ENCODE measurements at places on chromosomes 3 and 15.

DNA sequence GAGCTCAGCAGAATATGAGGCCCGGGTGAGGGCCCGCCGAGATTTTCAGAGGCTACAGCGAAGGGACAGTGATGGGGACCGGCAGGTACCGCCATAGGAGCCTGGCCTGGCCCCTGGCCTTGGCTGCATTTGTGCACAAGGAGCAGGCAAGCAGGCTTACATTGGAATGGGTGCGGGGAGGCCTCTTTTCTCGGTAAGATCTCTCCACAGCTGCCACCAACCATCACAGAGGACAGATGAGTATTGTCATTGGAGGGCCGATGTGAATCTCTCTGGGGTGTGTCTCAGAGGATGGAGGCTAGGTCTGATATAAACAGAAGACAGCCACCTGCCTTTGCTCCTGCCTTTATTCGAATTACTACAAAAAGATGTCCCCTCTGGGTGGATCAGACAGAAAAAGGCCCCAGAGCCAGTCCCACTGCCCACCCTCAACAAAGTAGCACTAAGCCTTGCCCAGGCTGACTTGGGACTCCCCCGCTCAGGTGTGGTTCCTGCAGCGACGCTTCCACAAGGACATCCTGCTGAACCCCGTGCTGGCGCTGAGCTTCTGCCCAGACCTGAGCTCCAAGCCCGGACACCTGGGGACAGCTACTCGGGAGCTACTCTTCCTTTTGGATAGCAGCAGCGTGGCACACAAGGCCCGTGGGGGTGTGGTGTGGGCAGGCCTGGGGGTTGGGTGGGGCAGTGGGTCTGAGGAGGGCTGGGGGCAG, 5.4 kb downstream of the VWA5B2 start:
- DNase-seq = no peak

GRCh38 chr15:87967951-87968350, 288.6 kb downstream of the NTRK3 start:
- no peak for DNase-seq

- DNase-seq = no peak
Measured at GRCh38 chr3:70889162-70890019, 577.0 kb upstream of the MDFIC2 start.

DNA sequence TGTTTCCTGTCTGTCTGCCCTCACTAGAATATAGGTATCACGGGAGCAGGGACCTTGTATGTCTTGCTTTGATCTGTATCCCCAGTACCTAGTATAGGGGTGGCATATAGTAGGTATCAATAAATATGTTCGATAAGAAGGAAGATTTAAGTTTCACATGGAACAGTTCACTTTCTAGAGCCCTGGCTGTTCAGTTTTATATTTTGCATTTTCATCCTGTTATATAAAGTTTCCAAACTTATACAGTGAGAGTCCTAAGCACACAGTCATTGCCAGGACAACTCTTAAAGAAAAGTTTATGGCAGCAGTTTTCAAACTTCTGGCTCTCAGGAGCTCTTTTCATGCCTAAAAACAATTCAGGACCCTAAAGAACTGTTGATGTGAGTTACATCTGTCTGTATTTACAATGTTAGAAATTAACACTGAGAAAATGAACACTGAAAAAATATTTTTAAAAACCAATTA, 13.4 kb downstream of the ITPR1 start:
- no peak for DNase-seq

DNA sequence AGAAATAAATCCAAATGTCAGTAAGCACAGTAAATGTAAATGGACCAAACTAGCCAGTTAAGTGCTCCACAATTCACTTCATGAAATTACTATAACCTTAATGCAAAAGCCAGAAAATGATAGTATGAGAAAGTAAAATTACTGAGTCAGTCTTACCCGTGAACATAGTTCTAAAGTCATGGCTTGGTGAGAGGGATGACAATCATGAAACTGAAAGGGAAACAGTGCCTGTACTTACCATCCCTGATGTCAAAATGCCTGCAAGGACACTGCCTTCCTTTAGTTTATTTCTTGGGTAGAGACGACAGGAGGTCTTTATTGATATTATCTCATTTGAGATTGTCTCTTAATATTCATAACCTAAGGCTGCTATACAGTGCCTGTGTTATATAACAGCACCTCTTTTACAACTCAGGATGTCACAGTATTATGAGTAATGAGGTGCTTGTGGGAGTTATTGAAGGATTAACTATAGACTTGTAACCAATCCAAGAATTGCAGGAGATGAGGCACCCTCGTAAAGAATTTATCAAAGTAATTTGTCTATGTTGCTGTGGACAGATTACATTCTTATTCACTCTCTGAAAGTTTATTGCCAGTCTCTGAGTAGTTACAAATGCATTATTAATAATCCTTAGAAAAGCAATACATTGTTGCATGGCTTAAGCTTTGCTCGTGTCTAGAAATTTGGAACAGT, 142.9 kb upstream of the BFSP2 start:
- DNase-seq = no peak

DNA sequence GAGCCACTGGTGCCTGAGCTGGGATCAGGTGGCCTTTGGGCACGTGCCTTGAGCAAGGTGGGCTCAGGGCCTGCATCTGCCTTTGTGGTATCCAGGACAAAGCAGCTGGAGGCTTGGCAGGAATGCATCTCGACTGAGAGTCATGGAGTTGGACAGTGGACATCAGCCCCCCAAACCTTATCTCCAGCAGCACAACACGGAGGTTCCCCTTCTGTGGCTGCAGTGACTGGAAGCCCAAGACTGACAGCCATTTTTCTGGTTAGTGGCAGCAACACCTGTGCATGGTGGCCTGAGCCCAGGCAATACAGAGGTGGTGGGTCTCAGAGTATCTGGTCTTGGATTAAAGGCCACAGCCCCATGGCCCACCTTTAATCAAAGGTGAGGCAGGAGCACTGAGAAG, 27.8 kb upstream of the TSEN2 start:
- no peak for DNase-seq

- no peak for DNase-seq
Measured at GRCh38 chr15:80585544-80586018, 109.5 kb upstream of the ABHD17C start.

GRCh38 chr3:122066331-122067213, 11.4 kb downstream of the CD86 start:
- no peak for DNase-seq

DNA sequence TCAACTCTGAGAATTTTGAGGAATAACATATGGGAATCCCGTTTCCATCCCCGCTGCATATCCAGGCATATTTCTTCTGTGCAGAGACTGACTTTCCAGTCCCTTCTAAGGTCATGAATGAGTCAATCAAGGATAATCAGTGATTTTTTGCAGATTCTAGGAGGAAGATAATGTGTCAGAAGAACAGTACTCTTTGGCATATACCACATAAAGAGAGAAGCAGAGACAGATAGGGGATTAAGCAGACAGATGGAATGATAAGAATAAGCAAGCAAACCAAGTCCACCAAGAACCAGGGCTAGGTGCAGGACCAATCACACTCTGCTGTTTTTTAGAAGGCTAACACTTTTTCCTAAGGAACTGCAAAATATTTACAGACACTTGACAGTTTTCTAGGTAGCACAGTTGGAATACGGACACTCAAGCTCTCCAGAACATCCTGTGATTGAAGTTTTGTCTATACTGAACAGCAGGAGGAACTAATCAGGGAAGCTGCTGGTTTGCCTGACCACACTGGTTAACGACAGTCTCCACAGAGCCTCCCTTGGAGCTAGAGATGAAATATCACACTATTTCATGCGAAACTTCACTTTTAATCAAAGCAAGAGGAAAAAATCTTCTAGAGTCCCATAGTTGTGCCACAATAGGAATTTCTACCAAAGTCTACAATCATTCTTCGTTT, 450.0 kb upstream of the KCNMB2 start:
- no peak for DNase-seq

DNA sequence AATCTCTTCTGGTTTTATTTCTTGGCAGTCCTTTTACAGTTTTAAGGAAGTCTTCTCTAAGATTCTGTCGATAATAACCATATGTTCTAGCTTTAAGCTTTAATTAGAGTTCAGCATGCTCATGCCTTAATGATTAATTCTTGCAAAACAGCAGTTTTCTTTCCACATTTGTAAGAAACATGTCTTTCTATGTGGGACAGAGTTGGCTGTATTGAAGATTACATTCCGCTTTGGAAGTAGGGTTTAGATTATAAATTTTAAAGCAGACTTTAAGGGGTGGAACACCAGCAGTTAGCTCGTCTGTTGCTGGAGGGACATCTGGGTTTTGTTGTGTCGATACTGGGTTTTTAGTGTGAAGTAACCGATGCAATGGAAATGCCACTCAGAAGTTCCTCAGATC, 35.3 kb downstream of the SQOR start:
- no peak for DNase-seq

DNA sequence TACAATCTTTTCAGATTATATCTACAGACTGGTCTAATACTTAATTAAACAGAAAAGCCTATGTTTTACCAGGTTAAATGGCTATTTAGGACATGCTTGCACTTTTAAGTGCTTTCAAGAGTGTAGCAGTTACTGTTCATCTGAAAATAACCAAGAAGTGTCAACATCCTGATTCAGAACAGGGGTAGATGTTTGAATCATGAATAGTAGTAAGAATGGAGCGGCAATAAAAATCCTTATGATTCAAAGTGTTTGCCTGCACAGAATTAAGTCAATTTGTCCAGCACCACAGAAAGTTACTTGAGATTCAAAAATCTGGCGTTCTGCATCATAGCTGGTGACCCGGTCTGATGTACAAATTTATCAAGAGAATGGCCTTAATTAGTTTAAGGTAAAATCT, 48.3 kb downstream of the GREM1 start:
- DNase-seq = no peak

GRCh38 chr3:197504641-197505121, 51.1 kb downstream of the BDH1 start:
- DNase-seq = no peak

GRCh38 chr3:106590216-106590615, 721.4 kb upstream of the CBLB start:
- no peak for DNase-seq

DNA sequence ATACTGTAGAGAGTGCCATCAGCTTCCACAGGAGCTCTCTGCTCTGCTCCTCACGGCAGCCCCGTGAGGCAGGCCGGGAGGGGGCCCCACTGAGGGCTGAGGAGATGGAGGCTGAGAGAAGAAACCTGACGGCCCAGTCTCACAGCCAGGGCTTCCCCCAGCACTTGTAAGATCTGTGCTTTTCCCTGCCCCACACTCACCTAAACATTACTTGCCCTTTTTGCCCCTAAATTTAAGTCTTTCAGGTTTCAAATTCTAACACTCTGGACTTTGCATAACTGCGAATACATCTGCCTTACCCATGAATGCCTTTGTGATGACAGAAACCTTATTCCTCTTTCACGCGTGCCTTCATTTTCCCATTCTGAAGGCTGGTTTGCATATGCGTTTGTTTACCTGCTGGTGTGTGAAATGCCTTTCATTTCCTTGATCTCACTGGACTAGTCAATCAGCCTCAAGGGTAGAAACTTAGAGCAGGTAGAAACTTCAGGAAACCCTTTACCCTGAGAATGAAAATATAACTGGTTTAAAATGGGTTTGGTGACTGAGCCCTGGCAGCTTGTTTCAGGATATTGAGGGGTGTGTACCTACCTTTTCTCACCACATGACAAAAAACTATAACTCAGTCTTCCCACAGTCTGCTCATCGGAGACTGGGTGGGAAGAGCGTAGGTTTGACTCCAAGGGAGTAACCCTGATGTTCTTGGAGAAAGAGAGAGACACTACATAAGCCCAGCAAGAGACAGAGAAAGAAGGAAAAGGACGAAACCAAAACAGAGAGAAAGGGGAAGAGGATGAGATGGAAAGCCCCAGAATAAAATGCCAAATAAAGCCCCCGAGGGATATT, 20.1 kb downstream of the SLC12A8 start:
- no peak for DNase-seq

- no peak for DNase-seq
Measured at GRCh38 chr3:72113964-72114363, 329.0 kb upstream of the PROK2 start.

GRCh38 chr3:158152186-158152585, 42.3 kb downstream of the RSRC1 start:
- peak; percentile 41 for DNase-seq

- DNase-seq = no peak
Measured at GRCh38 chr3:180855364-180855763, 57.1 kb upstream of the FXR1 start.

DNA sequence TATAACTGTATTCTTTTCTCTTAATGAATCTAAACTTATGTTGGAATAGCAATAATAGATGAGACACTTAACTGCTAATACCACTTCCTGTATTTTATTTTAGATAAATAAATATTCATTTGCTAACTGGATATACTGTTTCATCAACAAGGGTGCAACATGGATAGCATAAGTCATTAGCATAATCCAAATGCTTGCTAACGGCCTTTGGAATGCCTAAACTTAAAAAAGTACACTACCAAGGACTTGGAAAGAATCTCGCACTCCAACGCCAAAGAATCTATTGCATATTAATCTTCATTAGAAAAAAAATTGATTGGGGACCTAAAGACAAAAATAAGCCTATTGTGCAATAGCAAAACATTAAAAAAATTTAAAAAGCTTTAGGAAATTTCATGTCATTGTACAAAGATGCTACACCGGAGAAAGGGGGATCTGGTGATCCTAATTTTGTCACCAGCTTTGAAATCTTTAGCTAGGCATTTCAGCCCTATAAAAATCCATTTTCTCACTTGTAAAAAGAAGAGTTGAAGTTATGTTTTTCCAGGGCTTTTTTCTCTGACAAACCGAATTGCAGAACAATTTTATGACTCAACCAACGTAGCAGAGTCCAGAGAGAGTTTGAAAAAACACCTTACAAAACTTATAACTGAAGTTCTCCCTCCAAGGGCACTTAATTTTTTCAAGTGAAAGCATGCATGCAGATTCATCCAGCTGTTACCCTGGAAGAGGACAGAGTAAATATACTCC, 4.1 kb downstream of the VGLL3 start:
- no peak for DNase-seq

DNA sequence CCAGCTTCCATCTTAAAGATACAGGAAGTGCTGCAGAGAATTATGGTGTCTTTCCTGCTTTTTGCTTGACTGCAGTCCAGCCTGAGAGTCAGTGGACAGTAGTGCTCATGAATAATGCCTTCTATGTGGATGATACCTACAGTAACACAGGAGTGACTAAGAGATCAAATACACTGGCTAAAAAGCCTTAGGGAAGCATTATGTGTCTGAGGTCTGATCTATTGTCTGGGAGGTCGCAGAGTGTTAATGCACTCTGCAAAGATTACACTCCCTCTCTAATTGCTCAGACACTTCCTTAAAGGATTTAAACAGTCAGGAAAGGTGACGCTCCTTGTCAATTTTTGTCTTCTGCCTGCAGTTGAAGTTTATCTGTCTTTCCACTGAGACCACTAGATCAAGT, 183.6 kb downstream of the MCTP2 start:
- DNase-seq = no peak

Data from RCC 7860 (cell line).